Natural killer cell (primary cell): ENCODE measurements at places on chromosomes 11 and 22. TPM values are rescaled to one million over a fixed set of nuclear protein-coding genes. Genes with fewer than 3 reads are reported as not detected.

The SORL1 gene
- total RNA-seq, result 386 TPM

- H3K27me3 ChIP-seq, result no peaks in the 10 kb centered on the region
- peaks cover 1% of the 10 kb centered on the region for H3K36me3 ChIP-seq
- no peak overlapping the region for H3K4me3 ChIP-seq
- H3K27ac ChIP-seq, result no peak overlapping the region
- peaks cover 8% of the 10 kb centered on the region for H3K4me1 ChIP-seq
- no peak for DNase-seq
Measured at GRCh38 chr11:96107143-96107824, 183.4 kb upstream of the MTMR2 start.

DNA sequence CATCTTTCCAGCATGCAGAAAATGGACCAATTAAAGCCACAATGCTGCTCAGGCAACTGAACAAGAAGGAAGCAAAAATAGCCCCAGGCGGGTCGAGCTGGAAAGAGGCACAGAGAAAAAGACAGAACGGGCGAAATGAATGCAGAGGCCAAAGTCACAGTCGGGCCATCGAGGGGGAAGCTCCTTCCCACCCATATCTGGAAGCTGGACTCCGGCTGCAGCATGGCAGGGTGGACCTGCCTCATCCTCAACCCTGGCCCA is 58.6 kb upstream of the PRDM11 start:
- H3K4me3 ChIP-seq, result no peak overlapping the region
- no peaks in the 10 kb centered on the region for H3K27me3 ChIP-seq
- no peak for DNase-seq
- H3K4me1 ChIP-seq, result peaks cover 53% of the 10 kb centered on the region
- H3K27ac ChIP-seq, result no peak overlapping the region

GRCh38 chr22:46604306-46604690 is 15.9 kb upstream of the GRAMD4 start:
- H3K36me3 ChIP-seq, result no peaks in the 10 kb centered on the region
- no peak overlapping the region for H3K4me3 ChIP-seq
- DNase-seq, result peak; percentile 28
- H3K4me1 ChIP-seq, result peaks cover 23% of the 10 kb centered on the region

The LDHAL6A gene
- 0.15 TPM for total RNA-seq

DNA sequence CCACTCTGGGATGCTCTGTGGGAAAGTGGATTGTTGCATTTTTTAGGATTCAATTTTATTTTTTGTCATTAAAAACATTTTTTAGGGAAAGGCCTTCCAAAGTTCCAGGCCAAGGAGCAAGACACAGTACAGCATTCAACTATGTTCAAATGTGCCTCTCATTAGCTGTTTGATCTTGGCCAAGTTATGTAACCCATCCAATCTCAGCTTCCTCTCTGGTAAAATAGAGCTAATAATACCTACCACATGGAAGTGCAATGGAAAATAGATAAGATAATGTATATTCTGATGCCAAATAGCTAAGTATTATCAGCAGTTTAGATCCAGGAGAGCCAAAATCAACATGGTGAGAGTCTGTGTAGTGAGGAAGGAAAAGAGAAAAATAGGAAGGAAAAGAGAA is 220.3 kb upstream of the SESN3 start:
- no peak overlapping the region for H3K27ac ChIP-seq
- H3K27me3 ChIP-seq, result no peaks in the 10 kb centered on the region
- H3K4me1 ChIP-seq, result no peaks in the 10 kb centered on the region
- no peak for DNase-seq

DNA sequence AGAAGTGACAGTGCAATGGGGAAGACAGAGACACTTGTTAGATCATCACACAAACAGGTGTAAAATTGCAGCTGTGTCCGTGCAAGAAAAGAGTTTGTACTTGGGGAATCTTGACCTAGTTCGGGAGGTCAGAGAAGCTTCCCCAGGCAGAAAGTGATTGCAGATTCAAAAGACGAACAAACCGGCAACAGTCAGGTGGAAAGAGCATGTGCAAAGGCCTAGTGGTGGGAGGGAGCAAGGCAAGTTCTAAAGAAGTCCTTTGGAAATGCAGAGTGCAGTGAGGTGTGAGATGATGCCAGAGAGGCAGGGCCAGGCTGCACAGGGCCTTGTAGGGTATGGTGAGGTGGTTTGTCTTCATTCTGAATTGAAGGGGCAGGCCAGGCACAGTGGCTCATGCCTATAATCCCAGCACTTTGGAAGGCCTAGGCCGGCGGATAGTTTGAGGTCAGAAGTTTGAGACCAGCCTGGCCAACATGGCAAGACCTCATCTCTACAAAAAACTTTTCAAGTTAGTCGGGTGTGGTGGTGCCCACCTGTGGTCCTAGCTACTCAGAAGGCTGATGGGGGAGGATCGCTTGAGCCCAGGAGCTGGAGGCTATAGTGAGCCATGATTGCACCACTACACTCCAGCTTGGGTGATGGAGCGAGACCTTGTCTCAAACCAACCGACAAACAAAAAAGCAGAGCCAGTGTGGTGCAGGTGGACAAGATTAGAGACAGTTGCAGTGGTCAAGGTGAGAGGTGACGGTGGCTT is 1.9 kb upstream of the ESS2 start:
- peaks cover 18% of the 10 kb centered on the region for H3K4me1 ChIP-seq
- H3K36me3 ChIP-seq, result peaks cover 10% of the 10 kb centered on the region
- no peak for DNase-seq
- H3K27me3 ChIP-seq, result peaks cover 9% of the 10 kb centered on the region
- H3K4me3 ChIP-seq, result no peak overlapping the region

- peaks cover 2% of the 10 kb centered on the region for H3K27me3 ChIP-seq
- DNase-seq, result no peak
- H3K4me3 ChIP-seq, result no peak overlapping the region
- H3K36me3 ChIP-seq, result no peaks in the 10 kb centered on the region
- no peaks in the 10 kb centered on the region for H3K4me1 ChIP-seq
Measured at GRCh38 chr11:123249354-123249753, 54.3 kb upstream of the CLMP start.

The RAC2 gene
- total RNA-seq, result 741 TPM

The FGF3 gene
- total RNA-seq, result not detected

GRCh38 chr11:89736566-89736965 is 26.5 kb downstream of the TRIM77 start:
- DNase-seq, result no peak
- no peaks in the 10 kb centered on the region for H3K36me3 ChIP-seq
- H3K4me3 ChIP-seq, result no peak overlapping the region
- no peak overlapping the region for H3K27ac ChIP-seq
- no peaks in the 10 kb centered on the region for H3K27me3 ChIP-seq

DNA sequence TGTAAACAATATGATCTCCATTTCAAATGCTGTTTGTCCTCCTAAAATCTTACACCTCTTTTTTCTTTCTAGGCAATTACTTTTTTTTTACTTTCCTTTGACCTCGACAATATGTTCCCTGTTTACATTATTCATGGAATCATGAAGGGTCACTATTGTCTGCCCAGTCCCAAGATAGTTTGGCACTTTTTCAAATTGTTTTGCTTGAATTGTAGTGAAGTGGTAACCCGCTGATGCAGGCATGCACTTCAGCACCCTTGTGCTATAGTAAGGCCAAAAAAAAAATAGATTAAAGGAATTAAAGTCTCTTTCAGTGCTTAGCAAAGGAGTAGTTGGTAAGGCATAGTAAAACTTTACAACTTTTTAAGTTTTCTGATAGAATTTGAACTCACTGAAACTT is 90.9 kb downstream of the PAX6 start:
- H3K27ac ChIP-seq, result no peak overlapping the region
- no peak for DNase-seq
- H3K4me1 ChIP-seq, result no peaks in the 10 kb centered on the region
- no peak overlapping the region for H3K4me3 ChIP-seq
- H3K27me3 ChIP-seq, result no peaks in the 10 kb centered on the region
- no peaks in the 10 kb centered on the region for H3K36me3 ChIP-seq

The HTR3A gene
- not detected for total RNA-seq

GRCh38 chr11:60791153-60791933 is 6.2 kb downstream of the MS4A10 start:
- DNase-seq, result no peak
- no peaks in the 10 kb centered on the region for H3K36me3 ChIP-seq
- no peak overlapping the region for H3K27ac ChIP-seq
- no peaks in the 10 kb centered on the region for H3K27me3 ChIP-seq
- H3K4me1 ChIP-seq, result no peaks in the 10 kb centered on the region

DNA sequence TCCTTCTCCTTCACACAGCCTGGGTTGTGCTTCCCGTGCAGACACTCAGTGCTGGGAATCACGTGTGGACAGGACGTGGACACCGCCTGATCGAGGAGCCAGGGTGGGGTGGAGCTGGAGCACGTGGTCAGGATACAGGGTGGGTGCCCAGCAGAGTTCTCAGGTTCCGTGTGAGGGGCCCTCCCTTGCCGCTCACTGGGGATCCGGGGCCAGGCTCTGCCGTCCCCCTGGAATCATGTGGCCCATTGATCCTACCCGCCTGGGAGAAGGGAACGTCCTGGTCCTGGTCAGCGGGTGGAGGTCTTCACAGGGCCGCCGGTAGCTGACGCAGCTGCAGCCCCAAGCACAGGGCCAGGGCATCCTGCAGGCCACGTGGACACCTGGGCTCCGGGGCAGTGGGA is 397.7 kb downstream of the TBC1D22A start:
- H3K4me3 ChIP-seq, result no peak overlapping the region
- no peak overlapping the region for H3K27ac ChIP-seq
- DNase-seq, result no peak

DNA sequence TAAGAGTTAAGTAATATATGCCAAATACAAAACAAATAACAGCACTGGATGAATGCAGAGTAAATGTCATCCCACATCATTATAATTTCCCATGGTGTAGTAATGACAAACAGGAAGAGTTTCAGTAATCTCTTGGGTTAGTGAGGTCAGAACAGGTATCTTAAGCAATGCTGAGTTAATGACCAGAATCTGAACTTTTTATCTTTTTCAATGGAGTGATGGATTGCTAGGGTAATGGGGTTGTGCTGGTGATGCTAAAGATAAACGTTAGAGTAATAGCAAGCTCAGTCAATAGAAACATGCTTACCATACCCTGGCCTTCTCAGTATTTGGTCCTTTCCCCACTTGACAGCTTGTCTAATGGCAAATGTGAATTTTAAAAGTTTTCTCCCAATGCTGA is 11.5 kb upstream of the BDNF start:
- H3K27ac ChIP-seq, result no peak overlapping the region
- H3K4me3 ChIP-seq, result no peak overlapping the region
- H3K27me3 ChIP-seq, result peaks cover 2% of the 10 kb centered on the region
- no peak for DNase-seq

The MS4A4A gene
- 1.2 TPM for total RNA-seq

DNA sequence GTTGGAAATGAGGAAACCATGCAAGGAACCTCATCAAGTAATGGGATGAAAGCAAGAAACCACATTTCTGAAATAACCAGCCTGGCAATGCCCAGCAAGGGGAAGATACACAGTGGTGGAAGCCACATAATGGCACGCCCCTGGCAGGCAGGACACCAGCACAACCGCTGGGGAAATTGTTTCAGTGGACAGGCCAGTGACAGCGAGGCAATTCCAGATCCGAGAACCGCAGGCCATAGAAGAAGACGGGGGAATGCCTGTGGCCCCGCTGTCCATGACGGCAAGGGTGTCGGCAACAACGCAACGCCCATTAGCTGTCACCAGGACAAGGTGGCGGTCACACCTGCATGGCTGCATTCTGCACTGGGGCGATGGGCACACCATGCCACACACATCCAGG is 1389.6 kb downstream of the BRD1 start:
- DNase-seq, result no peak
- no peaks in the 10 kb centered on the region for H3K36me3 ChIP-seq
- no peaks in the 10 kb centered on the region for H3K27me3 ChIP-seq
- H3K27ac ChIP-seq, result no peak overlapping the region

GRCh38 chr11:108369064-108369463 is 98.3 kb downstream of the C11orf65 start:
- H3K27ac ChIP-seq, result no peak overlapping the region
- H3K27me3 ChIP-seq, result no peaks in the 10 kb centered on the region
- no peaks in the 10 kb centered on the region for H3K4me1 ChIP-seq
- H3K4me3 ChIP-seq, result no peak overlapping the region

GRCh38 chr22:46193898-46194310 is 43.6 kb downstream of the PPARA start:
- DNase-seq, result no peak
- H3K27me3 ChIP-seq, result no peaks in the 10 kb centered on the region
- H3K36me3 ChIP-seq, result peaks cover 2% of the 10 kb centered on the region
- no peaks in the 10 kb centered on the region for H3K4me1 ChIP-seq

The C11orf52 gene
- not detected for total RNA-seq

The ZFTA gene
- total RNA-seq, result 4.8 TPM

GRCh38 chr11:25702417-25702816 is 629.5 kb upstream of the ANO3 start:
- no peak overlapping the region for H3K4me3 ChIP-seq
- no peaks in the 10 kb centered on the region for H3K27me3 ChIP-seq
- H3K4me1 ChIP-seq, result no peaks in the 10 kb centered on the region
- H3K36me3 ChIP-seq, result no peaks in the 10 kb centered on the region

GRCh38 chr22:31496735-31497146 is 405 bp downstream of the SFI1 start:
- peak overlapping the region; percentile 77 for H3K4me3 ChIP-seq
- peaks cover 4% of the 10 kb centered on the region for H3K36me3 ChIP-seq
- no peaks in the 10 kb centered on the region for H3K27me3 ChIP-seq
- H3K4me1 ChIP-seq, result peaks cover 31% of the 10 kb centered on the region

GRCh38 chr11:10317776-10318526 is 13.1 kb downstream of the ADM start:
- H3K36me3 ChIP-seq, result no peaks in the 10 kb centered on the region
- no peak overlapping the region for H3K4me3 ChIP-seq
- no peaks in the 10 kb centered on the region for H3K4me1 ChIP-seq
- H3K27me3 ChIP-seq, result peaks cover 2% of the 10 kb centered on the region

DNA sequence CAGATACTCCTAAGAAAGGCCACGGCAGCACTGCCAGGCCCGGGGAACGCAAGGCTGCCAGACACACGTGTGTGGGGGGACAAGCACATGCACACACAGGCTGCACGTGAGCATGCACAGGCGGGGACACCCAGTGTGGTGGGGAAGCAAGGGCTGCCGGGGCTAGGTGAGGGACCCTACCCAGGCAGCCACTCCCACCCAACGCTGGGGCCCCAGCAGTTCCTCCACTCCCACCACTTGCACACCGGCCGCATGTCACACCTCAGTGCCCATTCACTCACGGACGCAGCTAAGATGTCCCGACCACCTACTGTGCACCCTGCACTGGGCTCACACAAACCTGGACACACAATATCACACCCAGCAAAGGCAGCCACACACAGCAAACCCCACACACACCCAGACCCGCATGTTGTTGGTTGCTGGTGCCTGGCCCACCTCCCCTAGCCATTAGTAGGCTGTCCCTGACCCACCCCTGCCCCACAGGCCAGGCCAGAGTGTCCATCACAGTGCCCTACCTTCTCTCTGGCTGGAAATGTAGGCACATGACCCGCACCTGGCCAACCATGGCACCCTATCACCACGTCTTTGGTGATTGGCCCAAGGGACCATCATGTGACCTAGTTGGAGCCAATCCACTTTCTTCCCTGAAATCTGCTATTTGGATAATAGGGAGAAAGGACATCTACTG is 8.8 kb downstream of the SSTR3 start:
- H3K36me3 ChIP-seq, result no peaks in the 10 kb centered on the region
- no peaks in the 10 kb centered on the region for H3K27me3 ChIP-seq
- no peak overlapping the region for H3K4me3 ChIP-seq
- H3K27ac ChIP-seq, result no peak overlapping the region

The ARVCF gene
- total RNA-seq, result 62.0 TPM

The ARAP1 gene
- 296 TPM for total RNA-seq

The VPS37C gene
- 6.9 TPM for total RNA-seq

The CENPM gene
- total RNA-seq, result 7.1 TPM

- H3K4me1 ChIP-seq, result no peaks in the 10 kb centered on the region
- H3K27me3 ChIP-seq, result no peaks in the 10 kb centered on the region
- H3K36me3 ChIP-seq, result no peaks in the 10 kb centered on the region
- H3K4me3 ChIP-seq, result no peak overlapping the region
- DNase-seq, result no peak
Measured at GRCh38 chr11:11349870-11350337, 3.1 kb downstream of the CSNK2A3 start.

The BRSK2 gene
- total RNA-seq, result 0.14 TPM
